ENCODE measurements at places on chromosomes 4 and X. TPM values are rescaled to one million over a fixed set of nuclear protein-coding genes. Genes with fewer than 3 reads are reported as not detected.

Gene FAM184B
- 0.10 TPM for total RNA-seq

Gene SPANXN4
- total RNA-seq: not detected

Gene CSTF2
- 15.5 TPM for total RNA-seq

Gene ZCCHC12
- total RNA-seq: not detected

Gene ATRX
- total RNA-seq: 65.3 TPM

Gene TNIP3
- 0.26 TPM for total RNA-seq

Gene BGN
- 546 TPM for total RNA-seq

Measured in smooth muscle cell of the pulmonary artery (primary cell).